ENCODE measurements at places on chromosomes 16 and 17. TPM values are rescaled to one million over a fixed set of nuclear protein-coding genes. Genes with fewer than 3 reads are reported as not detected.

Gene SPATA22
- polyA plus RNA-seq = 0.02 TPM

Gene PIGL
- 21.5 TPM for polyA plus RNA-seq

Gene ZSCAN10
- polyA plus RNA-seq = not detected

Gene CHST5
- 0.10 TPM for polyA plus RNA-seq

Gene FAM20A
- 4.3 TPM for polyA plus RNA-seq

Gene PRRT2
- 1.1 TPM for polyA plus RNA-seq

Gene MYH3
- polyA plus RNA-seq = 3.6 TPM

Gene ATP1B2
- polyA plus RNA-seq = 0.51 TPM

Gene ACD
- polyA plus RNA-seq = 6.7 TPM

Gene GP1BA
- 0.02 TPM for polyA plus RNA-seq

Gene WRAP53
- polyA plus RNA-seq = 13.3 TPM

Gene KRT222
- polyA plus RNA-seq = 0.59 TPM

Gene NPW
- 0.22 TPM for polyA plus RNA-seq

Gene NLE1
- 3.8 TPM for polyA plus RNA-seq

Gene ACACA
- polyA plus RNA-seq = 20.0 TPM

Gene ADAD2
- 3.6 TPM for polyA plus RNA-seq

Gene SULT1A4
- polyA plus RNA-seq = 6.6 TPM

Gene INO80E
- 46.4 TPM for polyA plus RNA-seq

Gene SHISA9
- 0.07 TPM for polyA plus RNA-seq

Gene HAGH
- polyA plus RNA-seq = 57.9 TPM

Gene ZNF689
- polyA plus RNA-seq = 2.0 TPM

Gene PRAC1
- polyA plus RNA-seq = not detected

Gene TMC5
- polyA plus RNA-seq = 0.18 TPM

Gene ABCA10
- polyA plus RNA-seq = 5.4 TPM

Gene BCO1
- 0.16 TPM for polyA plus RNA-seq

Gene ZG16
- polyA plus RNA-seq = 0.02 TPM

Gene ATF7IP2
- polyA plus RNA-seq = 4.9 TPM

Gene CNGB1
- 0.04 TPM for polyA plus RNA-seq

Gene C17orf50
- polyA plus RNA-seq = not detected

Gene WIPF2
- polyA plus RNA-seq = 15.3 TPM

Gene PLCG2
- polyA plus RNA-seq = 2.3 TPM

Gene RHBDL1
- polyA plus RNA-seq = 0.49 TPM

Gene SOCS1
- polyA plus RNA-seq = 1.9 TPM

Gene TRAF4
- polyA plus RNA-seq = 30.0 TPM

Gene KRTAP4-1
- polyA plus RNA-seq = not detected

Data from esophagus (tissue), 2 donors.